Neuronal stem cell (in vitro differentiated cells): ENCODE measurements at places on chromosomes 12 and 14.

DNA sequence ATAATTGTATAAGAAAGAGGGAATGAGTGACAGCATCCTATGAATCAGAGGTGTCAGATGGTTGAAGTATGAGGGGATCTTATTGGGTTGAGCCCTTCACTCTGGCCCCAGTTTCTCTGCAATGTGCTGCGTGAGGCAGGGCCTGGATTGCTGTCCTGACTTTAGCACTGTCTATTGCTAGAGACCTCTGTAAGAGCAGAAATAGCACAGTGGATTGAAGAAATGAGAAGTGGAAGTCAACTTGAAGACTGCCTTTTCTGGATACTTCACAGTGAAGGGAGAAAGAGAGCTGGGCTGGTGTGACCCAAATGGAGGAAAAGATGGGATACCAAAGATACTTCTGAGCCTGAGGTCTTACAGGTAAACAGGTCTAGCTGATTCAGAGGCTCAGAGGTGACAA is 5.8 kb downstream of the ASCL4 start:
- no peak for DNase-seq

DNA sequence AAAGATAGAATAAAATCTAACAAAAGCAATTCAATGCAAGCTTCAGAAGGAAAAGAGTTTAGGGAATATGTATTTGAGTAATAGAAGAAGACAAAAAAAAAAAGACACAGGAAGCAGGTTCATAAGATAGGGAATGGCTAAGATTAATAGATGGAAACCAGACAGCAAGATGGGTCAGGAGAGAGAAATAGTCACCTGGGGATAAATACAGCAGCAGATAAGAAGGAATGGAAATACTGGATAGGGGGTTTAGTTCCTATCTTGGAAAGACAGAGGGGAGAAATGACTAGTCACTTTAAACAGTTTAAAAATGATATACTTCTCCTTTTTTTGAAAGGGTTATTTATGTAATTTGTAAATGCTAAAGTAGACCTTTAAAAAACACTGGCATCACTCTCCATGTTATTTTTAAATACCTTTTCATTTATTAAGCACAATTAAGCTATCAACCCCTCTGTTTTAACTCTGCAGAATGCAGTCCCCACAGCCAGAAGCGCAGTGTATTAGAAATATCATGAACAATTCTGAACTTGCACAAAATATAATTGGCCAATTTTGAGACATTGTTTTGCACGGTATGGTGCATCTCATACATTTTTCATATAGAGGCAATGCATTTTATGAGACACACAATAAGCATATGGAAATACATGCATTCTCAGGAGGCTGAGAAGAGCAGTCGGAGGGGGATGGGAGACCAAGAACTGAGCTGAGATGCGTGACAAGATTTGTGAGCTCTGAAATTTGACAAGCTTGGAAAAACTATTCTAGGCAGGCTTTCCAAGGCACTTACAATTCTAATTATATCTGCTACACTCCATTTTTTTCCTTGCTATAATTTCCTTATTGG is 303.4 kb upstream of the PRICKLE1 start:
- no peak for DNase-seq

GRCh38 chr12:120439646-120440247 is 1.8 kb downstream of the COX6A1 start:
- peak; percentile 59 for DNase-seq

DNA sequence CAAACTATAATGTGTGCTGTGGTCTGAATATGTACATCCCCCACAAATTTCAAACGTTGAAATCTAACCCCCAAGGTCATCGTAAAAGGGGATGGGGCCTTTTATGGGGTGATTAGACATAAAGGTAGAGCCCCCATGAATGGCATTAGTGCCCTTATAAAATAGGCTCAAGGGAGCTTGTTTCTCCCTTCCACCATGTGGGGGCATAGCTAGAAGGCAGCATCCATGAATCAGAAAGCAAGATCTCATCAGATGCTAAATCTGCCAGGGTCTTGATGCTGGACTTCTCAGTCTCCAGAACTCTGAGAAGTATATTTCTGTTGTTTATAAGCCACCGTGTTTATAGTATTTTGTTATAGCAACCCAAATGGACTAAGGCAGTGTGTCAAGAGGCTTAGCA is 33.4 kb upstream of the IGF1 start:
- no peak for DNase-seq

- DNase-seq, result no peak
Observed at GRCh38 chr14:67487937-67488893, at the start of gene TMEM229B. Gene TMEM229B (minus strand): TSS chr14:67488721. CDS start chr14:67473923, 14,798 bp downstream.

DNA sequence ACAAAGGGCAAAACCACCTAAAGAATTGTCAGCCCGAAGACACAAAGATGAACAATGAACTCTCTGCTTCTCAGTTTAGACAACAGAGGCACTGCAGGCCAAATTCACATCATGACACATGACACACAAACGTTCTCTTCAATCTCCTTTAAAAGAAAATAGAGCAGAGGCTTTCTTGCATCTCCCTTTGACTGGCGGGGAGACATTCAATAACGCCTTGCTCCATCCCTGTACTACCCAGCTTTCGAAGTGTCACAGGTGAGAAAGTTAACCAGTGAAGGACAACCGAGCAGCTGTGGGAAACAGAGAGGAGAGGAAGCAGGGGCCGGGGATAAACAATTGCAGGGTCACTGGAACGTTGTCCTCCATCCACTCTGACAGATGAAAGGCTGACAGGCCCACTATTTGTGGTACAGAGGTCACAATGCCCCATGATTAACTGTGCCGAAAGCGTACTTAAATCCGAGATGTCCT is 130.8 kb downstream of the PHLDA1 start:
- DNase-seq, result no peak

GRCh38 chr12:44507461-44507860 is 368.7 kb downstream of the NELL2 start:
- DNase-seq, result no peak

GRCh38 chr12:966724-967123 is 17.2 kb upstream of the RAD52 start:
- no peak for DNase-seq

DNA sequence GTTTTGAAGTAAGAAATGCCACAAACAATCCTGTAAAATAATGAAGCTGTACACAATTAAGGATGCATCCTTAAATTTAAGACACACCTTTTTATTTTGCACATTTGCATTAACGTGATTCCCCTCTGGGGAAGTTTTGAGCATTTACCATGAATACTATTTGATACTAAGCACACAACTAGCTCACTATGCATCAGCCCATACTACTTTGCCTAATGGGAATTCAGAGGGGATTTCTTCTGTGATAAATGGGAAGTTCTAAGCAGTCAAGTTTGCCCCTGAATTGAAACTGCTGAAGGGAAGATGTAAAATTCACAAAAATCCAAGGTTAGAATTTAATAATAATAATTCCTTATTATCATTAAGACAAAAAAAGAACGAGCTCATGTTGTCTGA is 27.4 kb downstream of the SINHCAF start:
- DNase-seq, result no peak

- DNase-seq, result no peak
Observed at GRCh38 chr12:32155041-32155440, 48.4 kb downstream of the BICD1 start.

DNA sequence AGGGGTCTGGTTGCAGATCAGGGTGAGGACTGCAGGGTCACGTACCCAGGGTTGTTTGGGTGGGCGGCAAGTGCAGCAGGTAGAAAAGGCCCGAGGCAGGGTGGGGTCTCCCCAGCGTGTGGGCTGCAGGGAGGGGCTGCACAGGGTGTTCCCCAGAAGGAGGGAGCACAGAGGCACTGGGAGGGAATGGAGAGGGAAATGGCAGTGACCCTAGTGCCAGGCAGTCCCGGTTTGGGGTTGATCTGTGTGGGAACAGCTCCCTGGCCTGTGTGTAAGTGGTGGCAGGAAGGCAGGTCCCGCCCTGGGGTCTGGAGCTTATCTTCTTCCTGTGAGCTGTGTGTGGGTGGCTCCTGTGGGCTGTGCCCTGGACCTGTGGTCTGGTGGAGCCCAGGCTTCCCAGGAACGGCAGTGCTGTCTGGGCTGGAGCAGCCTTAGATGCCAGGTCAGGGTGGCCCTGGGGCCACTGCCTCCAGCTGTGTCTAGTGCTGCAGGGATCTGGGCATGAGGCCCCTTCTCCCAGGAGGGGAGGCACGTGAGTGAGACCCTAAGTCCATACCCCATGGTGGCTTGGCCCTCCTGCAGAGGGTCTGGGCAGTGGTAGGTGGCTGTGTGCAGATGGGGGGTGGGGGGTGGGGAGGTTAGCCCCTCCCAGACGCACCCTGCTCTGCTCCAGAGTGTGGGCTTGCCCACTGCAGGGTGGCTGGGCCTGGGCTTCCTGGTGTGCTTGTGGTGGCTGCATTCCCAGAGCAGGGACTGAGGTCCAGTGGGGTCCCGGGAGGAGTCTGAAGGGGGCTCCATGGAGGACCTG is 363.5 kb downstream of the TMEM121 start:
- no peak for DNase-seq
